ENCODE measurements at places on chromosomes 4 and X.

- H3K4me3 ChIP-seq = no peak overlapping the region
- no peaks in the 10 kb centered on the region for H3K4me1 ChIP-seq
- no peaks in the 10 kb centered on the region for H3K36me3 ChIP-seq
- no peaks in the 10 kb centered on the region for H3K27me3 ChIP-seq
Measured at GRCh38 chr4:111754003-111754402, 391.3 kb upstream of the FAM241A start.

GRCh38 chr4:2942532-2943363, 20.5 kb downstream of the NOP14 start:
- DNase-seq = no peak
- H3K27ac ChIP-seq = no peak overlapping the region
- no peaks in the 10 kb centered on the region for H3K4me1 ChIP-seq
- no peak overlapping the region for H3K4me3 ChIP-seq

DNA sequence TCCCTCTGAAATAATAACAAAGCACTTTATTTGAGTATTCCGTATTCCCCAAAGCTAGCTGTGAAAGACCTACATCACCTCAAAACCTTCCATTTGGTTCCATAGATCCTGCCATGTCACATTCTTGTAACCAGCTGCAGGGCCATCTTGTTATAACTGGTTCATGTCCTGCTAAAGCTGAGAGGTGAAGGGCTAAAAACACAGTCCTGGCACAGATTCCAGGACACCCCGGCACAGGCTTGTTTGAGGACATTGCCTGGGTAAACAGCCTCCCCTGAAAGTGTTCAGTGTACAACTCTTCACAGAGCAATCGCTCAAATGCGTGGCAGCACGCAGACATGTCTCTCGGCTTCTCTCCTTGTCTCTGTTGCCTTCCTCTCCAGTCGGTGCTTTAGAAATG, 129.2 kb downstream of the MANBA start:
- DNase-seq = no peak
- peaks cover 24% of the 10 kb centered on the region for H3K36me3 ChIP-seq
- H3K4me3 ChIP-seq = no peak overlapping the region
- no peak overlapping the region for H3K27ac ChIP-seq
- no peaks in the 10 kb centered on the region for H3K4me1 ChIP-seq

DNA sequence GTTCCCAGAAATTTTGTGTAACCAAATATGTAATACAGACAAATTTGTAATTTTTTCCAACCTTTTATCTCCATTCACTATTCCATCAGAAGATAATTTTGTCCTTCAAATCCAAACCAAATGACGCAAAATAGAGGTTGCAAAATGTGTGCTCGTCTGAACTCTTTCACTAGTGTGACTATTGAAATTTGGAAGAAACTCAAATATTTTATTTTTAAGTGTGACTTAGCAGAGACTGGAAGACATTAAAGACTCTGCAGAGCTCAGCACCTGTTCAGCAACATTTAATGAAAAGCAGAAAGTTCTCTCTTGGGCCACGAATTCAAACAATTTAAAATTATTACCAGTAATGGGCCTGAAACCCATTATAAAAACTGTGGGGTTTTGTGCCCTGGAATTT, 30.0 kb upstream of the APELA start:
- no peak overlapping the region for H3K27ac ChIP-seq
- H3K27me3 ChIP-seq = no peaks in the 10 kb centered on the region
- no peak overlapping the region for H3K4me3 ChIP-seq
- no peaks in the 10 kb centered on the region for H3K36me3 ChIP-seq
- H3K4me1 ChIP-seq = no peaks in the 10 kb centered on the region

DNA sequence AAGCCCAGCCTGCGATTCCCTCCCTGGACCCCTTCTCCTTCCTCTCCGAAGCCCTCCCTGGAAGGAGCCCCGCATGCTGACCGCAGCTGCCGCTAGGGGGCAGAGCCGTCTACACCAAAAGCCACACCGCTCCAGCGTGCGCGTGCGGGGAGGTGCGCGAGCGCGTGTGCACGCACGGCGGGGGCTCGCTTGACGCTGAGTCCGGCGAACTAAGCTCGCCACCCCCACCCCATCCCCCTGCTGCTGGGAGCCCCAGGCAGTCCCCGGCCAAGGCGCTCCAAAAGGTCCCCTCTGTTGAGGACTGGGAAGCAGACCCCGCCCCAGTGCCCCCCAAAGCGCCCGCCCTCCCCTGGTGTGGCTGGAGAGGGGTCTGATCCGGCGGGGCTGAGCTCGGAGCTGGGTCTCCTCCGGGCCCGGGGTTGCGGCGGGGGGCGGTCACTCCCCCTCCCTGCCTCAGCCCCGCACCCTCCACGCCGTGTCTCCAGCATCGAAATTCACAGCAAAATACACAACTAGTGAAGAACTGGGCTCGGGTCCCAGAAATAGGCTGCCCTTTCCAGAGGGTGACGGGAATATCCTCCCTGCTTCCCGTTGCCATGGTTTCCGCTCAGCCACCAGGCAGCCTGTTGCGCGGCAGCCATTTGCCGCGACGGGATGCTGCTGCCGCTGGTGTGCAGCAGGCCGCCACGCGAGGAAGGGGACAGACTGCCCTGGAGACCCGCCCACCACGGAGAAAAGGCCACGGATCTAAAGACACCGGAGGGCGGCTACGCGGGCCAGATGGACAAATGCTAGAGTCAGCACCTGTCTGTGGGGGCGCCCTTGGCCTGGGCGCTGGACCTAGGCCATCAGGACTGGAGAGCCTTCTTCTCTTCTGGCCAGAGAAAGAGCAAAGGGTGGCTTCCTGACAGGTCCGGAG, 11.2 kb upstream of the CCNQ start:
- no peak overlapping the region for H3K4me3 ChIP-seq
- peak; percentile 68 for DNase-seq
- H3K27me3 ChIP-seq = no peaks in the 10 kb centered on the region
- H3K27ac ChIP-seq = no peak overlapping the region
- H3K36me3 ChIP-seq = no peaks in the 10 kb centered on the region
- H3K4me1 ChIP-seq = peaks cover 11% of the 10 kb centered on the region

DNA sequence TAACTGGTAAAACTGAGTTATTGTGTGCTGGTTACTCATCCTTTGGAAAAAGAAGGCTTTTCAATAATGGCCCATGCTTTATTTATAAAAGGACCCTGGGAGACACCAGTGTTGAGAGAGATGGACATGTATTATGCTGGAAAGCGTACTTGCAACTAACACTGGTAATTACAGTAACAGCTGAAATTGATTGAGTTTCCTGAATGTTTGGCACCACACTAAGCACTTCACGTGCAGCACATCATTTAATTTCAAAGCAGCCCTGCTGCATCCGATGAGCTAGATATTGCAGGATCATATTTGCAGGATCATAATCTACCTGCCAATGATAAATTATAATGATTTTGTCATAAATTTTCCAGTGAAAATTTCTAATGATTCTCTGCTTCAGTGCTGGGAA, 81.5 kb downstream of the QRFPR start:
- H3K27me3 ChIP-seq = no peaks in the 10 kb centered on the region
- H3K4me1 ChIP-seq = no peaks in the 10 kb centered on the region
- no peak overlapping the region for H3K4me3 ChIP-seq
- H3K27ac ChIP-seq = no peak overlapping the region
- no peak for DNase-seq

DNA sequence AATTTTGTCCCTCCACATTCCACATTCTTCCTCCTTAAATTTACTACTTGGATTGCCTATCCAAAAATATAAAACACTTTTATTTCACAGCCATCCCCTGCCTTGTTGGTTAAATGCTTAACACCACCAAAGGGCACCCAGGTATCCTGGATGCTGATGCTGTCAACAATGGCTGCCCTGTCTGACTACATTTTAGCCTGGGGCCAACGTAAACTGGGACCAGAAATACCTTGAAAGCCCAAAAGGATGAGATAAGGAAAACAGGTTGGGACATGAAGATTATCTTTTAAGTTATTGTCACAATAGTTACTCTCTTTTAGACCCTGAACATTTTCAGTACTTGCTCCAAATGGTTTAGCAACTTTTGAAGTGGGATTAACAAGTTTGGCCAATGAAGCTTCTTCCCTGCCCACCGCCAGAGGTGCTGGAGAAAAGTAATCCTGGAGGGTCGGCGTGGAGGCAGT, 775 bp upstream of the YIPF6 start:
- no peaks in the 10 kb centered on the region for H3K27me3 ChIP-seq
- peak overlapping the region; percentile 98 for H3K27ac ChIP-seq
- no peak for DNase-seq
- H3K4me1 ChIP-seq = no peaks in the 10 kb centered on the region
- H3K36me3 ChIP-seq = no peaks in the 10 kb centered on the region

GRCh38 chrX:31130457-31131220, 58.8 kb upstream of the FTHL17 start:
- no peaks in the 10 kb centered on the region for H3K27me3 ChIP-seq
- H3K4me3 ChIP-seq = no peak overlapping the region
- no peaks in the 10 kb centered on the region for H3K4me1 ChIP-seq
- H3K27ac ChIP-seq = no peak overlapping the region
- no peak for DNase-seq
- H3K36me3 ChIP-seq = peaks cover 23% of the 10 kb centered on the region

GRCh38 chr4:133129237-133129636, 19.9 kb upstream of the PCDH10 start:
- H3K27me3 ChIP-seq = no peaks in the 10 kb centered on the region
- DNase-seq = no peak
- no peak overlapping the region for H3K4me3 ChIP-seq
- no peaks in the 10 kb centered on the region for H3K4me1 ChIP-seq
- H3K36me3 ChIP-seq = no peaks in the 10 kb centered on the region

- no peak overlapping the region for H3K27ac ChIP-seq
- no peak overlapping the region for H3K4me3 ChIP-seq
- no peaks in the 10 kb centered on the region for H3K27me3 ChIP-seq
- no peak for DNase-seq
Measured at GRCh38 chr4:26135331-26135730, 185.5 kb upstream of the RBPJ start.

- H3K4me1 ChIP-seq = no peaks in the 10 kb centered on the region
- no peak overlapping the region for H3K27ac ChIP-seq
- no peak overlapping the region for H3K4me3 ChIP-seq
- no peaks in the 10 kb centered on the region for H3K36me3 ChIP-seq
- H3K27me3 ChIP-seq = no peaks in the 10 kb centered on the region
- DNase-seq = no peak
Measured at GRCh38 chr4:20326977-20327376, 75.3 kb downstream of the SLIT2 start.

GRCh38 chr4:87566276-87566675, 37.1 kb upstream of the SPARCL1 start:
- H3K4me1 ChIP-seq = no peaks in the 10 kb centered on the region
- no peaks in the 10 kb centered on the region for H3K27me3 ChIP-seq
- no peak overlapping the region for H3K27ac ChIP-seq
- no peak overlapping the region for H3K4me3 ChIP-seq

- no peaks in the 10 kb centered on the region for H3K27me3 ChIP-seq
- no peak overlapping the region for H3K27ac ChIP-seq
- H3K36me3 ChIP-seq = no peaks in the 10 kb centered on the region
- H3K4me1 ChIP-seq = no peaks in the 10 kb centered on the region
Measured at GRCh38 chr4:87565746-87566145, 36.6 kb upstream of the SPARCL1 start.

DNA sequence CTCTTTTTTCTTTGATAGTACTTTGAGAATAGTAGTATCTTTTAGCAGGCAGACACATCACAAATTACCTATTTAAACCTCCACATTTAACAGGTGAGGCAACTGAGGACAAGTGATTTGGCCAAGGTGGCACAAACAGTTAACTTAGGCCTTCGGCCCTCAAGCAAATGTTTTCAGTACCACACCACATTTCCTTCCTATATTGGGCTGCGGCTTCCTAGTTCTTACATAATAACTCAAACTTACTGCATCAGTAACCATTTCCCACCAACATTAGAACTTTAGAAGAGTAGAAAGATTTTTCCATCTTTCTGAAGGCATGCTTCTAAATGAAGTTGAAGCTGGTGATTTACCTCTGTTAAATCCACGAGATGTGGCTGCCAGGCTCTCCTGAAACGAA, 63.2 kb upstream of the SLC4A4 start:
- peak overlapping the region; percentile 0 for H3K27ac ChIP-seq
- no peaks in the 10 kb centered on the region for H3K36me3 ChIP-seq
- peaks cover 7% of the 10 kb centered on the region for H3K4me1 ChIP-seq
- no peak for DNase-seq
- no peaks in the 10 kb centered on the region for H3K27me3 ChIP-seq
- H3K4me3 ChIP-seq = no peak overlapping the region

DNA sequence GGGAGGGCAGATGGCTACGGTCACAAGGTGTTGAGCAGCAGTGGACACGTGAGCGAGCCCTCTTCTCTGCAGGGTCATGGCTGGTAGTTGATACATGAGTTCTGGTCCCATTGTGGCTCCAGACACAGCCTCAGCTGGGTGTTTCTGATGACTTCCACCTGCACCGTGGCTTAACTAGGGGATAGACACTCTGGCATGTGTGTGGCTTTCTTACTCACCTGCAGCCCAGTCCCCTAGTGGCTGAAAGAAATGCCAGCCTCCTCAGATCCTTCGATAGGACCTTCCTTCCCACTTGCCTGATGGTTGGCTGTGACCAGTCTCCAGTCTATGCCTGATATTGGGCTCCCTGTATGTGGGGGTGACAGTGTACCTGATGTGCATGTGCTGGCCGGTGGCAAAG, 5.0 kb downstream of the GPR78 start:
- H3K27me3 ChIP-seq = peaks cover 42% of the 10 kb centered on the region
- H3K4me1 ChIP-seq = no peaks in the 10 kb centered on the region
- no peak overlapping the region for H3K4me3 ChIP-seq
- H3K27ac ChIP-seq = no peak overlapping the region
- no peaks in the 10 kb centered on the region for H3K36me3 ChIP-seq

DNA sequence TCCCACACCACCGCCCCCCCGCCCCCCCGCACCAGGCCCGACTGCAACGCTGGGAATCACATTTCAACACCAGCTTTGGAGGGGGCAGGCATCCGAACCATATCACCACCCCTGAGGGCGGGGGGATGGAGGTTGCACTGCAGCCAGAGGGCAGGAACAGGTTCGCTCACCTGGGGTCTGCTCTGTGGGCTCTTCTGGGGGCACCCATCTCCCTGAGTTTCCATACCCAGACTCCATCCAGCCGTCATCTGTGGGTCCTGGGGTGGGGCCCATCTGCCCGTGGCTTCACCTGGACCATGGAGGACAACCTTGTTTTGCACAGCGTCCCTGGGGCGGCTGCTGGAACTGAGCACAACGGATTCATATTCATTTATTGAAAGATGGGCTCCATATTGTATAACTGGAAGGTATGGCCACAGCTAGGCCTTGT, 6.9 kb downstream of the PSAPL1 start:
- H3K4me3 ChIP-seq = no peak overlapping the region
- no peaks in the 10 kb centered on the region for H3K27me3 ChIP-seq
- peak; percentile 14 for DNase-seq
- H3K36me3 ChIP-seq = no peaks in the 10 kb centered on the region
- H3K4me1 ChIP-seq = no peaks in the 10 kb centered on the region
- H3K27ac ChIP-seq = no peak overlapping the region

DNA sequence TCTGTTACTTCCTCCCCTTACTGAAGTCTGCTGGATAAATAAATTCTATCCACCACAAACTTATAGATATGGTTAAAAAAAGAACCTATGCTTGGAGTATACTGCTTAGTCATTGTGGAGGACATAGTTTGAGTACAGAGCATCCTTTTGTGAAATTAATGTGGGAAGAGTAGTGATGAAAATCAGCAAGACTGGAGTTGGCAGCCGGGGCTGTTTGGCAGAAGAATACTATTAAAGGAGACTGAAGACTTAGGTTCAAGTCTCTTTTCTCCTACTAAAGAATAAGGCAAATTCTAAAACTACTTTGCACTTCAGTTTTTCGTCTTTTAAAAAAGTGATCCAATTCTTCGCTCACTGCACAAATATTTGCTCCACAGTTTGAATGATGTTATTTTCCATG, 326.6 kb upstream of the ATOH1 start:
- DNase-seq = no peak
- no peaks in the 10 kb centered on the region for H3K4me1 ChIP-seq
- no peak overlapping the region for H3K27ac ChIP-seq
- H3K27me3 ChIP-seq = no peaks in the 10 kb centered on the region
- H3K4me3 ChIP-seq = no peak overlapping the region
- no peaks in the 10 kb centered on the region for H3K36me3 ChIP-seq

Measured in heart left ventricle (tissue), 16 donors.